ENCODE measurements at places on chromosomes 12 and 14.
A peak's percentile ranks its signal among the peaks of the same experiment; 100 is the strongest.

DNA sequence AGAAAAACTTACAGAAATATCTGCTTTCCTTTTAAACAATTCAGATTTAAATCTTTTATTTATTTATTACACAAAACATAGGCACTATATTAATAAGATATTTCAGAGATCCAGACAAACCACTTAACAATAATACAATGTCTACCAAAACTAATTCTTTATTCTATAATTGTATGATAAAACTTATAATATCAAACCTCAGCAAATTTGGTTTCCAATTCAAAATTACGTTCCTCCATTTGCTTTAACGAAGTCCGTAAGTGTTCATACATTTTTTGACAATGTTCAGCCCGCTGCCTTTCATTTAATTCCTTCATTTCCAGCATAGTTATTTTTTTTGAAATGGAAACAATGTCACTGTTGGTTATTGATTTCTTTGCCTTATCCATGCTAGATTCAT is 48.3 kb downstream of the CEP290 start:
- DNase-seq, result no peak

GRCh38 chr12:18861287-18861858 is 123.5 kb downstream of the CAPZA3 start:
- peak; percentile 68 for DNase-seq

DNA sequence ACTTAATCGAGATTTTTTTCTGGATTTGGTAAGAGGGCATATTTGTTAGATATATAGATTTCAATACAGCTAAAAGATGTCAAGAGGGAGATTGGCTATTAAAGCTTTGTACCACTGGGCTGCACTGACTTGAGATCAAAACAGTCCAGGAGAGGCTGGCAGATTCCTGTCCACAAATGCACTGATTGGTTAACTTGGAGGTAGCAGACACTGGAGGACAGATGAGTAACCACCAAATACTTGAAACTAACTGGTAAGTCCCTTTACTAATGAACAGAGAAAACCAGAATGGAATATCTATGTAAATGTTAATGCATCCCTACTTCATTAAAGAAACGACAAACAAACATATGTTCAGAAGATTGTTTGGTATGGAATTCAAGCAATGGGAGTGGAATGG is 416.6 kb downstream of the LRIG3 start:
- peak; percentile 23 for DNase-seq

DNA sequence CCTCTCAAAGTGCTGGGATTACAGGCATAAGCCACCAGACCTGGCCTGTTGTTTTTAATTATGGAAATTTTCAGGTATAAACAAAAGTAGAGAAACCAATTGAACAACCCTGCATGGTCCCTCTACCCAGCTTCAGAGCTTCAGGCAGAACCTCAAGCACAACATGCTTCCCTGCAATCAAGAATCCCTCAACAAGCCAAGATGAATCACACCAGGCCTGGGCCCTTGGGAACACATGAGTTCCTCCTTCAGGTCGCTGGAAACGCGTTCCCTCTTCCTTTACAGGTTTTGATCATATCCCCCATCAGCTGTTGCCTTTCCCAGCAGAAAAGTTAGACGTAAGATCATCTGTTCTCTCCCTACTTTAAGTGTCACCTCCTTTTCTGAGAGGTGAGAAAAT is 20.5 kb upstream of the CORO1C start:
- peak; percentile 21 for DNase-seq

All from choroid plexus epithelial cell (primary cell).